GM04503 (cell line): ENCODE measurements at places on chromosomes 3 and 15.

DNA sequence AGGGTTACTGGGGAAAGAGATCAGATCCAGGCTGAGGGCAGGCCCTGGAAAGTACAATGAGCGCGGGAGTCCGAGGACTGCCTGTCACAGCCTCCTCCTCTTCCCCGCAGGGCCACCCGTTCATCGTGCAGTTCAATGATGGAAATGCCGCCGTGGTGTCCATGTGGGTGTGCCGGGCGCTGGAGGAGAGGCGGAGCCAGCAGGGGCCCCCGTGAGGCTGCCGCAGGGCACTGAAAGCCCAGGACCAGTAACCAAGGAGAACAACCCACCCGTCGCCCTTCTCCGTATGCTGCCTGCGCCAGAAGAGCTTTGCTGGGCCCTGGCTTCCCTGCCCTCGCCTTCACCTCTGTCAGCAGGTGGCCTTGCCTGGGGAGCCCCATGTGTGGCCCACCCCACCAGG lies 18.8 kb upstream of the SKOR1 start:
- no peak for DNase-seq

- DNase-seq, result no peak
These were observed 43.1 kb downstream of the MEIS2 start for GRCh38 chr15:37057256-37057655.

DNA sequence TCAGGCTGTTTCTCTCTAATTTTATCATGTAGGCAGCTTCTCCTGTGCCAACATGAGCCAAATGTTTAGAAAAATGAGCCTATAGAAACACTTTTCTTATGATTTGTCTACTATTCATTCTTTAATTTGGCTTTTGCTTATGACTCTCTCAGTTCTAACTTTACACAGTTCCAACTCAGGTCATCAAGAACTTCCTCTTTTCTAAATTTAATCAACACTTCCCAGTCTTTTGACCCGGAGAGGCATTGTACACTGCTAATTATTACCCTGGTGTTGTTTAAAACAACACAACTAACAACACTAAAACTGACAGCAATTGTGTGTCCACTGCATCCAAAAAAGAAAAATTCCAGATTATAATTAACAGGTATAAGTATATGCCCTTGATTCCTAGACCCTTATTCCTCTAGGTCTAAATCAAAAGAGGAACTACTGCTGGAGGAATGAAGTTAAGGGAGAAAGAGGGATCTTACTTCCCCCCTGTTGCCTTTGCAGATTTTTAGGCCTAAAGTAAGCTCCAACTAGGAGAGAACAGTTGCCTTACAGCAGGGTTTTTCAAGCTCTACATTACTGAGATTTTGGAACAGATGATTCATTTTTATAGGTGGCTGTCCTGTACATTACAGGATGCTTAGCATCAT lies 332.2 kb upstream of the GOLIM4 start:
- DNase-seq, result no peak

DNA sequence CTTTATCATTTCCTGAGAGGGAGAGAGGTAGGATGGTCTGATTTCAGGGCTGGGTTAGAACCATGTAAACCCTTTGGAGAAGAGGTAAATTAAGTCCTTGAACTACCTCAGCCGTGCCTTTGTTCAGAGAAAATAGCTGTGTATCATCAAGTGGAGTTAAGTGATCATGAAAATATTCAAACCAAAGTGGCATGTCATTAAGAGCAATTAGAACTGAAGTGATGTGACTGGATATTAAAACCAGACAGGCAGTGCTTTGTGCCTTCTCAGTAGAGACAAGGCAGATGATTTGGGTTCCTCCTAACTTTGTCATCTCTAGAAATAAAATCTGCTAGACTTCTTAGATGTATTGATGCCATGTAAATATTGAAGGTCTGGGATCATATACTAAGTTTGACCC lies 171.5 kb downstream of the IL5RA start:
- no peak for DNase-seq

DNA sequence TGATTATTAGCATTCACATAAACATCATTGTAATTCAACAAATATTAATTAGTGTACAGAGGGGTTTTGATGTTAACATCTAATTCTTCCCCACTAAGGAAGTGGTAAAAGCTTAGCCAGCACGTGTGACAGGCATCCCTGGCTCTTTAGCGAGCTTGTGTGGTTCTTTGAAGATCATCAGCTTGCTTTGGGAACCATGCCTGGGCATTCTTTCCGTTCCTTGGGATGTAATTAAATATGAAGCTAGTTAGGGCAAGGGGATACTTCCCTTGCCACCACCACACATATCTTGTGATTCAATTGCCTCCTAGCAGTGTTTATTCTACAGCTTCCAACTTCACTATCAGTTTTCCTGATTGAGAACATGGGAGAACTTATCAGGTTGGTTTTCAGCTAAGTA lies 246.5 kb downstream of the MYRIP start:
- DNase-seq, result no peak

- no peak for DNase-seq
These were observed 11.8 kb upstream of the SEC13 start for GRCh38 chr3:10332481-10333348.

GRCh38 chr3:14701676-14702075 lies 26.7 kb downstream of the C3orf20 start:
- DNase-seq, result no peak

DNA sequence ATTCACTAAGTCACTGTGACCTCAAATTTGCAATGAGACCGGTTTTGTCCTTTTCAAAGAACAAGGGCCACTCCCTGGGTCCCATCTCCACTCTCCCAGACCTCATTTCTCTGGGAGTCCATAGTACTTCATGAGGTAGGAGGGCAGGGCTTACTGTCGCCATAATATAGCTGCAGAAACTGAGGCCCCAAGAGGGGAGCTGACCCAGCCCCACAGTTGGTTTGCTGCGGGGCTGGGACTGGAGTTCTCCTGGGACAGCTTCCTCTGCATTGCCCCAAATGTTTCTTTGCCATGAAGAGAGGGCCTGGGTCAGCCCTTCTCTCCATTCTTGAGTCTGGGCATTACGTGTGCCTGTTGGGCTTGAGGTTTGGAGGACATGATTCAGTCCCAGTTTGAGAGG lies 60.1 kb downstream of the ITGA11 start:
- no peak for DNase-seq

DNA sequence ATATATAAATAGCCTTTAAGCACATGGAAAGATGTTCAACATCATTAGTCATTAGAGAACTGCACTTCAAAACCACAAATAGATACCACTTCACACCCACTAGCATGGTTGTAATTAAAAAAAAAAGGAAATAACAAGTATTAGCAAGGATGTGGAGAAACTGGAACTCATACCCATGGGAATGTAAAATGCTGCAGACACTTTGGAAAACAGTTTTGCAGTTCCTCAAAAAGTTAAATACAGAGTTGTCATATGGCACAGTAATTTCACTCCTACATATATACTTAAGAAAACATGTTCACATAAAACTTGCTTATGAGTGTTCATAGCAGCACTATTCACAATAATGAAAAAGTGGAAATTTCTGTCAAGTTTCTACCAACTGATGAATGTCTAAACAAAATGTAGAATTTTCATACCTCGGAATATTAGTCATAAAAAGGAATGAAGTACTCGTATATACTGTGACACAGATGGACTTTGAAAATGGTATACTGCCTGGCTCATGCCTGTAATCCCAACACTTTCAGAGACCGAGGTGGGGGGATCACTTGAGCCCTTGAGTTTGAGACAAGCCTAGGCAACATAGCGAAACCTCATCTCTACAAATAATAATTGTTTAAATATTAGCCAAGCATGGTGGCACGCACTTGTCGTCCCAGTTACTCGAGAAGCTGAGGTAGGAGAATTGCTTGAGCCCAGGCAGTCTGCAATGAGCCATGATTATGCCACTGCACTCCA lies 28.1 kb downstream of the BCL2A1 start:
- no peak for DNase-seq

GRCh38 chr3:172142051-172142863 lies 102.9 kb downstream of the FNDC3B start:
- no peak for DNase-seq

DNA sequence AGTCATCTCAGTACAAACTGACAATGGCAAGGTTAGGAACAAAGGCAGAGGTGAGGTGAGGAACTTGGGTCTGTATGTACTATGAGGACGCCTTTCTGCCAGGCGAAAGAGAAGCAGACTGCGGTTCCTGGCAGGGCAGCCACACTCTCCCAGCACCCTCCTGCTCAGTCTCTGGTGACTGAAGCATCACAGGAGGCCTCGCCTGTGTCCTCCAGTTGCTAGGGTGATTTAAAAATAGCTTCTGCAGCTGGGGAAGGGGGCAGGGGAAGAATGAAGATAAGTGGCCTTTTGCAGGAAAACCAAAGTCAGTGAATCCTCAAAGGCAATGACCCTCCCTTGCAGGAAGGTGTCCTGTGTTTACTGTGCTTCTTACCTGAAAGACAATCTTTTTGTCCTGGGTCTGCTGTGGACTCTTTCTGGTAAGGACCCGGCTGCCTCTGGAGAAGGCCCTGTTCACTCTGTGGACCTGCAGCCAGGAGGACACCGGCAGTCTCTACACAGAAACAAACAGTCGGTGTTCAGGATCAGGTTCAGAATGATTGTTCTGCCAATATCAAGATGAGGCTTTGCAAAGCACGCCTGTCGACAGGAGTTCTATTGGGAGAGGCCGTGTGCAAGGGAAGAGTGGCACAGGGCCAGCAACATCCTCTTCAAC lies 65.7 kb upstream of the DGKG start:
- no peak for DNase-seq

DNA sequence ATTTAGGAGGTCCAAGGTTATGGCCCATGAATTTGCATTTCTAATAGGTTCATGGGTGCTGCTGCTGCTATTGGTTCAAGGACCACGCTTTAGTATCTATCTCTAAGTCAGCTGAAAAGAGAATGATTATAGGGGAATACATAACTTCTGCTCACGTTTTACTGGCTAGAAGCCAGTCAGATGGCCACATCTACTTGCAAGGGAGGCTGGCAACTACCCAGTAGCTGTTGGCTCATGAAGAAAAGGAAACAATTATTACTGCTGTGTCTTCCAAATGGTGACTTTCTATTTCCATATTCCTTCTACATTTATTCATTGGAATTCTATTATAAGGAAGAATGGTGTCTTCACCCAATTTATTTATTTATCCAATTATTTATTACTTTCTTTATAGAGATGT lies 54.2 kb downstream of the SLC25A36 start:
- DNase-seq, result no peak

DNA sequence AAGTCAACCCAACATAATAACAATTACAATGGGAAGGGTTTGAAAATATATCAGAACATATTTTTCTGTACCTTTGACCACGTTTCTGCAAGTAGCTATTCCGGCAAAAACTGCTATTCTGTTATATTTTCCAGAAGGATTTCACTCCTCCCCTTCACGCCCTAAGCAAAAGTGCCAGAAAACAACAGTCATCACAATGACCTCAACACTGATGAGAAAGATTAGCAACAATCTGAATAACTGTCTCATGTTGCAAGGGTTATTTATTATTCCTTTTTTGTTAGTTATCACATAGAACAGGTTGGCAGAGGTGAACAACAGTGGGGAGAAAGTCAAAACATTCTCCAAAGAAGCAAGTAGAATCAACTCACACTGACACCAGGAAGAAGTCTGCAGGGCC lies 269.4 kb upstream of the ARRDC4 start:
- DNase-seq, result no peak

DNA sequence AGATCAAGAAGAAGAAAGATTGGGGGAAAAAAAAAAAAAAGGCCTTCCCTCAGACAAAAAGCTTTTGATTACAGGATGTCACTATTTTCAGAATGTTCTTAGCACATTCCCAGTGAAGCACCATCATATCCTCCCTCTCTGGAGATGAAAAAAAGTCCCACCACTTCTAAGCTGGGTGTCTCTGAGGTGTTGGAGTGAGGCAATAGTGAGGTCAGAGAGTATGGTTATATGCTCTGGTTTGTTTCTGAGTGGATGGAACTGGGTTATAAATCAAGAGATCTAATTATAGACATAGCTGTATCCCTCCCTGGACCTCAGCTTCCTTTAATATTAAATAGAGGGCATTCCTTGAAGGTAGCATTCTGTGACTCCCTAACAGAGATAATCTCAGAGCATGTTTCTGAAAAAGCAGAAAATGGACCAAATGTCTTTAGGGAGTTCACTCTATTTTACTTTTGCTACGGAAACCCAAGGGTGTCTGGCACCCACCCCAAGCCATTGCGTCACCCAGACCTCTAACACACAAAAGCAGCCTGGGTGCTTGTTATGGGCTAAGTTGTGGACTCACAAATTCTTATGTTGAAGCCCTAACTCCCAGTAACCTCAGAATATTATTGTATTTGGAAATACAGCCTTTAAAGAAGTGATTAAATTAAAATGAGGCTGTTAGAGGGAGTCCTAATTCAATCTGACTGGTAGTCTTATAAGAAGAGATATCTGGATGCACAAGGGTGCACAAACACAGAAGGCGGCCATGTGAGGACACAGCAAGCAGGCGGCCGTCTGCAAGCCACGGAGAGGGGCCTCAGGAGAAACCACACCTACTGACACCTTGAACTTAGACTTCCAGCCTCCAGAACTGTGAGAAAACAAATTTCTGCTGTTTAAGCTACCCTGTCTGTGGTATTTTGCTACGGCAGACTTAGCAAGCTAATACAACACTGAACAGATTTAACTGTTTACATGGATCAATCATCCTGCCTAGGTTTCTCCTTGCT lies 81.5 kb downstream of the MB21D2 start:
- peak; percentile 45 for DNase-seq

DNA sequence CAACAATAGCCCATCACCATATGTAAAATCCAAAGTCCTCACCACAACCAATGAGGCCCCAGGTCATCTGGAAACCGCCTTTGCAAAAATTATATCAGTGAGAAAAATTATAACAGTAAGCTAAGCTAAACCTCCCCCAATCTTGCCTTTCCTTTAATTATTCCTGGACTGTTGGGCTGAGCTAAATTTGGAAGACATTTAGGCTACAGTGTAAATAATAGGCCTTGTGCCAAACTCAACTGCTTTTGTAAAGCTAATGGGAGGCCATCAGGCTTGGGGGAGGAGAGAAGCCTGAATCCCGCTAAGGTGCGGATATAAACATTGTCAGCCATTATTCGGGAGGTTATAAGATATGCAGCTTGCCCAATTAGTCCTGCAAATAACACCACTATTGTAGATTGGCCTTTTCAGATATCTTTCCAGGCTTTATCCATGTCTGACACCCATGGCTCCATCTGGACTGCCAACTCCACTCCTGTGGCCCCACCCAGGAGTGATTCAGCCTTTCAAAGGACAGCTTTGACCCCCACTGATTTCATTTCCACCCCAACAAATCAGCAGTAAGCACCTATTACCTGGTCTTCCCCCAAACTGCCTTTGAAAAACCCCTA lies 53.0 kb upstream of the CA12 start:
- DNase-seq, result no peak

- DNase-seq, result no peak
These were observed 143.8 kb downstream of the SV2B start for GRCh38 chr15:91243826-91244225.
